Regular cardiac myocyte (primary cell): ENCODE measurements at places on chromosomes 5 and 9. TPM values are rescaled to one million over a fixed set of nuclear protein-coding genes. Genes with fewer than 3 reads are reported as not detected.

The PCDHB14 gene
- total RNA-seq = 0.58 and 2.5 TPM in 2 replicates

The PCDH1 gene
- total RNA-seq = 0.77 and 2.3 TPM in 2 replicates

The DRD1 gene
- under 0.01 TPM in 1 of 2 replicates, not detected in the other for total RNA-seq

The OGN gene
- total RNA-seq = 0.28 TPM in 1 of 2 replicates, not detected in the other

The P4HA2 gene
- total RNA-seq = 201 and 496 TPM in 2 replicates

The IARS1 gene
- 274 and 314 TPM in 2 replicates for total RNA-seq

The TRAF1 gene
- 0.96 and 2.3 TPM in 2 replicates for total RNA-seq
